ENCODE measurements at places on chromosomes 12 and 14. TPM values are rescaled to one million over a fixed set of nuclear protein-coding genes. Genes with fewer than 3 reads are reported as not detected.

GRCh38 chr12:9651265-9651729 lies 18.2 kb upstream of the CLEC2D start:
- DNase-seq = peak; percentile 26

DNA sequence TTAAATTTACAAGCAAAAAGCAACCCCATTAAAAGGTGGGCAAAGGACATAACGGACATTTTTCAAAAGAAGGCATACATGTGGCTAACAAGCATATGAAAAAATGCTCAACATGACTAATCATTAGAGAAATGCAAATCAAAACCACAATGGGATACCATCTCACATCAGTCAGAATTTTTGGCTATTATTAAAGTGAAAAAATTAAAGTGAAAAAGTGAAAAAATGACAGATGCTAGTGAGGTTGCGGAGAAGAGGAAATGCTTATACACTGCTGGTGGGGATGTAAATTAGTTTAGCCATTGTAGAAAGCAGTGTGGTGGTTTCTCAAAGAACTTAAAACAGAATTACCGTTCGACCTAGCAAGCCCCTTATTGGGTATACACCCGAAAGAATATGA lies 7.9 kb downstream of the OTOGL start:
- DNase-seq = no peak

DNA sequence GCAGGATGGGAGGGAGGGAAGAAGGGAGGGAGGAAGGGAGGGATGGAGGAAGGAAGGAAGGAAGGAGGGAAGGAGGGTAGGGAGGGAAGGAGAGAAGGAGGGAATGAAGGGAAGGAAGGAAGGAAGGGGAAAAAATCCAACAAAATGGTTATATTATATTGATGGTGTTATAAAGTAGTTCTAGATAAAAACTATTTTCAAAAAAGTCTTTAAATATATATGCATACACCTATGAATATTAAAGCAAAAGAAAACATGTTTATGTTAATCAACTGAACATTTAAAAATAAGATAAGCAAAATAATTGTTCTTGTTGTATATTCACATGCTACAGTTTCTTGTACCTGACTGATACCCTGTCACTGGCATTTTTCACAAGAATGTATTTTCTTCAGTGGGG lies 1.9 kb downstream of the BDKRB1 start:
- DNase-seq = no peak

DNA sequence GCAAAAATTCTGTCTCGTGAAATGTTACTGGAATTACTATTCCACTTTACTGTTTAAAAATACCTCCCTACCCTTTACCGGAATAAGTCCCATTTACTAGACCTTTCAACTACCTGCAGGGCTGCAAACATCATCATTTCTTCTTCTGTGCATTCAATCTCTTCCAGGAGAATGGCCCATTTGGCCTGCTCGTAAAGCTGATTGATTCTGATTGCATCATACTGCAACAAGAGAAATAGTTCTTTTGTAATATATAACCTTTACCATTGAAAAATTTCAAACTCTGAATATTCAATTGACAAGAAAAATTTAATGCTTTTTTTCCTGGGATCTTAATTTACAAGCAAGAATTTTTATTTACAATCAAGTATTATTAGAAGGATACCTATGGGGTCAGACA lies 72.4 kb downstream of the FERMT2 start:
- no peak for DNase-seq

DNA sequence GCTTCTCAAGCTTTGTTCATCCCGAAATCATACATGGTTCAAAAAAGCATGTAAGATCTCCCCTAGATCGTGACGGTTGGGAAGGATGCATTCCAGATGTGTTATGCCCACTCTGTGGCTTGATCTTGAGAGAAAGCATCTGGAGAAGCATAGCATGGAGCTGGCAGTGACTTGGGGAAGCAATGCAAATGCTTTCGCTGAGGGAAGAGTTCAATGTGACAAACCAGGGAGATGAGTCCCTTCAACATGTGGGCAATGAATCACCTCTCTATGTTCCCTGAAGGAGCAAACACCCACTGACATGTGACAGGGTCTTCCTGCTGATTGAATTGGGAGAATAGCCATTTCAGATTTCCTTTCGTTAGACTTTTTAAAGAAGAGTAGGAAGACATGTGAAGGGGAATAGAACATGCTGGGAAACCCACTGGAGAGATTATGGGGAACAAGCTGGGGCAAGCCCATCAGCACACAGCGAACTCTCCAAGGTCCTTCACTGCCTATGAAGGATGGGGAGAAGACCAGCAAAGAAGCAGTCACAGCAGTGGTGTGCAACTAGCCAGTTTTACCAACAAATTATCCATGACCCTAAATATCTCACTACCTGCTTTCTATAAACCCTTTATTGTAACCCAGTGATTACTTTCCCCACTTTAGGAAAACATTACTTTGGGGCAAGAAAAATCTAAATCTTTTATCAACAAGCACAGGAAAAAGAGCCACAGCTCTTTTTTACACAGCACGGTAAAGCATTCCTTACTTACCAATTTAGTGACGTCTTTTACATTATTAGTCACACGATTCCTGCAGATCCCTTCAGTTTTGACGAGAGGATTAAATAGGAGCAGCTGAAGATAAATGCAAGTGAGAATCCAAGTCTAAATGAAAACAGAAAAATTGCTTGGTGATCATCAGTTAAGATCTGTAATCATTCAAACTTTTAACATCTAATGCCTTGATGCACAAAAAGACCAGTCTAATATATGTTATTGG lies 35.0 kb downstream of the KITLG start:
- no peak for DNase-seq

GRCh38 chr14:72256055-72256454 lies 323.8 kb downstream of the RGS6 start:
- no peak for DNase-seq

GRCh38 chr12:110073049-110073831 lies 24.9 kb upstream of the C12orf76 start:
- DNase-seq = no peak

GRCh38 chr12:3568695-3569094 lies 77.7 kb downstream of the PRMT8 start:
- DNase-seq = no peak

DNA sequence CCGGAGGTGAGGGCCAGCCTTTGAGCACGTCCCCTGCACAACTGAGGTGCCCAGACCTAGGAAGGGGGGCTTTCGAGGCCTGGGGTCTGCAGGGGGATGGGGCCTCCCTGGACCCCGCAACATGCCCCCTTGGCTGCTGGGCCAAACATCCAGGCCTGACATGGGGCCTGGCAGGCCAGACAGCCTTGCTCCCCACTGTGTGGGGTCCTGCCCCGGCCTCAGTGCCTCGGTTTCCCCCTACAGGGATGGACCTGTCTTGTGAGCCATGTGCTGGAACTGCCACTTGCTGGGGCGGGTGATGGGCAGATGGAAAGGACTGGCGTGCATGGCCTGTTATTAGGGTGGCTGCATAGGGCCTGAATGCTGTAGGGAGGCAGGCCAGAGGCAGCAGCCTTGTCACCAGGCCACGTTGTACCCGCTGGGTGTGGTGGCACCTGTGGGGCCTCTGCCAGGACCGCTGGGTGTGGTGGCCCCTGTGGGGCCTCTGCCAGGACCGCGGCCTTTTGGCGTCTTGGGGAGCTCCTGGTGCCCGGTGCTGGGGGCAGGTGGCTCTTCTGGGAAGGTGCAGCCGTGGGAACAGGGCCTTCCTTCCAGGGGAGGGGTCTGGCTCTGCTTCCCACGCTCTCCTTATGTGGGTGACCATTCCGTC lies 20.4 kb downstream of the ASPG start:
- DNase-seq = peak; percentile 18

TAS2R43 gene
- total RNA-seq = not detected

ANKRD33 gene
- total RNA-seq = not detected

Measured in heart left ventricle (tissue), 16 donors.